Bone marrow (tissue), 2 donors: ENCODE measurements at places on chromosomes 5 and 9.

DNA sequence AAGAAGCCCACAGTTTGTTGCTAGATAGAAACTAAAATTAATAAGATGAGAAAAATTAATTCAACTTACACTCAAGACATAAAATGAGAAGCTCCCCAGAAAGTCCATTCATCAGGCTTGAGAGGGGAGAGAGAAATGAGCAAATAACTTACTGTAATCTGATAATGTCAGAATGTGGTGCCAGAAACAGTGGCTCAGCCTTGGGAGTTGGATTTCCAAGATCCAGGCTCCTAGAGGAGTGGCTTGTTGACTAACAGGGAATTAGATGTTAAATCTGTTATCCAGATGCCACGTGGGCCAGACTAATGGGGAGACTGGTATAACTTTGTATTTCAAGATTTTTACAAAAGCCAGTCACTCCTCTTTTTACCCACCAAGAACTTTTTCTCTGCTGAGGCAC, 458.2 kb downstream of the GADD45G start:
- DNase-seq: no peak

DNA sequence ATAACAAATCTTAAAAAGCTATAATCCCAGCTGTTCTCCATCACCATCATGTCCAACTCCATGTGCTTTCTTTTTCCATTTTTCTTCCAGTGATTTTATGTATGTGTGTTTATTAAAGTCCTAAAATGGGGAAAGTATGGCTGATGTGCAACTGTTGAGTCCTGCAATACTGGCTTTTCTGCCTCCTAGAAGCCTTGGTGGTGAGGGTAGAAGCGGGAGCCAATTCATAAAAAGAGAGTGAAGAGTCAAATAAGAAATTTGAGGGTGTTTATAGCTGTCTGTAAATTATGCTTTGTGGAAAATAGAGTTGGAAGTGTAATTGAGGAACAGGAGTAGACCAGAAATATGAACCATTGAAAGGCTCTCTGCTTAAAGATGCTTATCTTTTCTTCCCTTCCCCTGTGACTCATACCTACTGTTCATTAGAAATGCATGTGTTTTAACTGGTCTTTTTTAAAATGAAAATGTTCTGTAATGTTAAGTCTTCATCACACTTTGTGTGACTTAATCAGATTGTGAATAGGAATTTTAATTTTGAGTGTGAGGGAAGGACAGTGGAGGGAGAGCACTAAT, 80.1 kb downstream of the ZCCHC7 start:
- DNase-seq: no peak

GRCh38 chr9:104617418-104617817, 586 bp downstream of the OR13C9 start:
- no peak for DNase-seq

DNA sequence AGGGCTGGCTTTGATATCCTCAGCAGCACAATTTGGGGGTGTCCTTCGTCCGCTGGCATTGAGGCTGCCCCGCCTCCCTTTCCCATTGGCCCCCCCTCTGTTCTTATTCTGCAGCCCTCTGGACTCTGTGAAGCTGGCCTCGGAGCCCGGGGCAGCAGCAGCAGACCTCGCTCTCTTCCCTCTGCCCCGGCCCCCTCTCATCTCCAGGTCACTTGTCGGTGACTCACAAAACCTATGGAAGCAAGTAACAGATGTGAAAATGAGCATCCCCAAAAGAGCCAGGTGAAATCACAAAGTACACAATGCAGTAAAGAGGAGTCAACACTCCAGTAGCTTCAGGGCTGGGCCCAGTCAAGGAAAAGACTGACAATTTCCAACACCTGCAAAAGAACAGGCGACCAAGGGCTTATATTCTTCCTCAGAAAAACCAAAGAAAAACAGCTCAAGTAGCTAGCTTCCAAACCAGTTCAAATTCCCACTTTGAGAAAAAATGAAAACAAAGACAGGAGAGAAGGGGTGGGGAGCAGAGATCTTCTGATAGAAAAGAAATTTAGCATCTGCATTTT, 97.5 kb downstream of the ZNF608 start:
- no peak for DNase-seq

DNA sequence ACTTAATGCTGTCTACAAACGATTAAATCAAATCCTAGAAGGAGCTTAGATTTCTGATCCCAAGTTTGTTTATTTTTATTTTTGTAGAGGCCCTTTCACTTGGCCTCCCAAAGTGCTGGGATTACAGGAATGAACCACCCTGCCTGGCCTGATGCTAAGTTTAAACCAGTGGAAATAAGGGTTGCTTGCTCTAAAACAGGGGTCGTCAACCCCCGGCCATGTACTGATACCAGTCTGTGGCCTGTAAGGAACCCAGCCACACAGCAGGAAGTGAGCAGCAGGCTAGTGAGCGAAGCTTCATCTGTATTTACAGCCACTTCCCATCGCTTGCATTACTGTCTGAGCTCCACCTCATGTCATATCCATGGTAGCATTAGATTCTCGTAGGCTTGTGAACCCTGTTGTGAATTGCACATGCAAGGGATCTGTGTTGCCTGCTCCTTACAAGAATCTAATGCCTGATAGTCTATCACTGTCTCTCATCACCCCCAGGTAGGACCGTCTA, 11.4 kb downstream of the TTC1 start:
- DNase-seq: no peak

DNA sequence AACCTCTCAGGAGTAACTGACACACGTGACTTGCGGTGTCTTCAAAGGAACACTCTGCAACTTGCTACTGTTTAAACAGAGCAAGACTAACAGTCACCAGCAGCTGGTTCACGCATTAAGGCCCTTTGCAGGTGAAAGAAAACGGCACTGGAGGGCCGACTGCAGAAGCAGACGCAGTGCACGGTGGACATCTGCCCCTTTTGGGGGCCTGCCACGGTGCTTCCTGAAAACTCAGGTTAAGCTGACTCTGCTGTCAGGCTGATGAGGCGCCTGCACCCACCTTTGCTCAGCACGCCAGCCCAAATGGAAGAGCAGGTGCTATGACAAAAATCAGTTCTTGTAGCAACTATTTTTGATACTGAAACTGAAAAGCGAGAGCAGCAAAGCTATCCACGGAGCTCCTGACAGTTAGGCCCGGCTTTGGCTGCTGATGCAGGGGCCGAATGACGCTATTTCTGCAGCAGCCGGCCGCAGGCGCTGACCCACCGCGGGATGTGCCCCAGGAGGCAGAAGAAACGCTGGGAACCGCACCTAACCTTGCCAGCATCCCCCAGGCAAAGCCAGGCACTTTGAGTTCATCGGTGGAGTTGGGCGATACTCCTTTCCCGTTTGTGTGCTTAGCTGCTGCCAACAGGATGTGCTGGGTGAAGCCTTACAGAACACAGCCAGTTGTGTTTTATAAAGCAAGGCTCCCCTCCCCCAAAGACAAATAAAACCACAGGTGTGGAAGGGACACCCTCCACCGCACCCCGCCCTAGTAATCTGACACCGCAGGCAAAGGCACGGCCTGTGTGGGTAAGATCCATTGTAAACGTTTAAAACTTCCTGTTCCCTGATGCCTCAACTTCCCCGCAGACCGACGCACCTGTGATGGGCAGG, 21.1 kb upstream of the TERT start:
- no peak for DNase-seq

DNA sequence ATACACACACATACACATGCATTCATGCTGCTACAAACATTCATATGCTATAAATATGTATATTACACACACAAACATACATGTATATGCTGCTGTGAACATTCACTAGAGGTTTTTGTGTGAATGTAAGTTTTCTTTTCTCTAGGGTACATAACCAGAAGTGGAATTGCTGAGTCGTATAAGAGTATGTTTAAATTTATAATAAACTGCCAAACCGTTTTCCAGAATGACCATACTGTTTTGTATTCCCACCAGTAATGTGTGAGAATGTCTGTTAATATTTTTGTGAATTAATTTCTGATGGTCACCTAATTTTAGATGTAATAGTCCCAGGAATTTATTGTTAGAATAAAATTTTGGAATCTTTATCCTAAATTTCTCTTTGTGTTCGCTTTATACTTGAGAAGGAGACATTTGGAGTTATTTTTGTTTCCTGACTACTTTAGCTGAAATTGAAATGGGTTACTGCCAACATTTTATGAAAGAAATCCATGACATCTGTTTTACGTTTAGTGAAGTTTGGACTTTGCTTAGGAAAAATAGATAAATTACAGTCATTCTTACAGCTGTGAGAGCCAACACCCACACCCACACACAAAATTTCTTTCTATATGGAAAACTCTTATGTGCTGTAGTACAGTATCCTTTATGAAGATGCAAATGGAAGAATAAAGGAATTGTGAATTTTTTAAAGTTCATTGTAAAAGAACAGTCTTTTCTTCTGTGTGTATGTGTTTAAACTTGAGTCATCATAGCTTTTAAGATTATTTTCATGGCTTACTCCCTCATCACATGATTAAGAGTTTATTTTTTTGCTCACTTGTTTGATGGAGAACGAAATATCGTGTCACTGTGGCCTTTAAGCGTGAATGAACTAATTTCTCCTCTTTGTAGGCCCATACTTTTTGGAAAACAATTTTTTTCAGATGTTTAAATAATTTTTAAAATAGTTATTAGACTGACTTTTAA, 24.3 kb downstream of the CENPP start:
- no peak for DNase-seq

DNA sequence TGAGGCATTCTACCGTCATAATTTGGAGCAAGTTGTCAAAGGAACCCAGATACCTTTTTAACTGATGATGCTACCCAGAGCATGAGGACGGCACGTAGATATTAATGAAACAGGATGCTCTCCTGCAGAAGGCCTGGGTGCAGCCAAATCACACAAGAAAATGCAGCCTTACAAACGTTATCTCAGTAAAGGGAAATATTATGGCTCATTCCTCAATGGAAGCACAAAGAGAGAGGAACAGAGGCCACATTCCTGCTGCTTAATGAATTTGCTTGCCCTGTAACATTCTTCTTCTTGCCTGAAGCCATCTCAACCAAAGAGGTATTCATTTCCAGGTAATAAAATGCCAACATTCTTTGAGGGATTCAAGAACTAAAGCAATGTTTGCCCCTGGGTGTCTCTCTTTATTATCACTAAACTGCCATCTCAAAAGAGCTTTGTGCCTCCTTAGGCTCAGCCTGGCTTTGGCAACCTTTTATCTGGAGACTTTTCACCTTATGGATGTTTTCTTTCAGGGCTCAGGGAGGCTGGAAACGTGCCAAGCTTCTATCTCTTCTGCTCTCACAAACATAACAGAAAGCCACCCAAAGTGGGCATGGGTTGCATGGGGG, 92.9 kb downstream of the TNC start:
- no peak for DNase-seq

DNA sequence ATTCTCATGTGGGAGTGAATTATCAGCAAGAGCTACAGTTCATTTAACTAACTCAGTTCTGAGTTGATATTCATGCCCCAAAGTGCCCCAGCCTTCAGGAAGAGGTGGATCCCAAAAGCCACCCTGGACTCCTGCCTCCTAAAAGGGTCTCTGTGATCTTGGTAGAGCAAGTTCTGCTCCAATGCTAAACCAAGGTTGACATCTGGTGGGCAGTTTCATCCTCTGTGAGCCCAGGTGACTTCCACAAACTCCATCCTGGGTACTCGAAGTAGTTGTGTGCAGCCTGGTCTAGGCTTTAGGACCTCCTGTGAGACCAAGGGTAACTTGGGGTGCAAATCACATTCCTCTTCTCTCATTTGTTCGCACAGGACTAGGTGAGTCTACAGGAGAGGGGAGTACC, 816.8 kb downstream of the MTRR start:
- no peak for DNase-seq

DNA sequence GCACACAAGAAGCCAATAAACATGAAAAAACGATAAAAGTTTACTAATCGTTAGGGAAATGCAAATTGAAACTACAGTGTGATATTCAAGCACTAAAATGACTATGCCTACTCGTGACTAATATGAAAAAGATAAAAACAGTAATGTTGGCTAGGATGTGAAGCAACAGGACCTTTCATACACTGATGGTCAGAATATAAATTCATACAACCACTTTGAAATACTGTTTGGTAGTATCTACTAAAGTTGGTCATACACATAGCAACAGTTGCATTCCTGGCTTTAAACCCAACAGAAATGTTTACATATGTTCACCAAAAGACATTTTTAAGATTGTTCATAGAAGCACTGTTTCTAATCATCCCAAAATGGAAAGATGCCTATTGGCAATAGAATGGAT, 24.3 kb downstream of the FBXO38 start:
- no peak for DNase-seq

- no peak for DNase-seq
These were observed 175.0 kb downstream of the GNAQ start for GRCh38 chr9:77856615-77857014.

DNA sequence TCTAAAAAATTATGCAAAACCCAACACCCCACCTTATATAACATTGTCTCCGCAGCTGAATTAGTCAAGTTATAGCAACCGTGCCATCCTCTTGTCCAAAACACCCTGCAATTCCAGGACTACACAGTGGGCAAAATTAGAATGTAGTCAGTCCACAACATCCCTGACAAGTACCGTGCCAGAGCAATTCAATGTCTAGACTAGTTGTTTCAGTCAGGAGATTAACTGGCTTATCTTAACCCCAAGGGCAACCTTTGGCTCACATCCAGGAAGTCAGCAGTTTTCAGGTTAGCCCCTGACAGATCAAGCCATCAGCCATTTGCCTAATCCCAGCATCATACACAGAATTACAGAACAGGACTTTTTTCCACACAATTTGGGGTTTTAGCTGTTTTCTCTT, 240.8 kb upstream of the TMEM161B start:
- DNase-seq: no peak

GRCh38 chr5:76790632-76791290, 28.1 kb upstream of the F2RL1 start:
- DNase-seq: peak; percentile 90
